ENCODE measurements at places on chromosomes 5 and 9. TPM values are rescaled to one million over a fixed set of nuclear protein-coding genes. Genes with fewer than 3 reads are reported as not detected.

Gene CREBRF
- total RNA-seq, result 10.1 TPM

Gene ROR2
- 0.24 TPM for total RNA-seq

Gene SLC25A2
- total RNA-seq, result not detected

Gene CSF1R
- under 0.01 TPM for total RNA-seq
